ENCODE measurements at places on chromosomes 2 and 18.

GRCh38 chr2:135149251-135149650 lies 97.2 kb downstream of the RAB3GAP1 start:
- no peak for DNase-seq

- no peak for DNase-seq
Observed at GRCh38 chr2:3170792-3171455, 206.7 kb downstream of the EIPR1 start.

GRCh38 chr2:22290302-22290701 lies 1094.7 kb upstream of the KLHL29 start:
- no peak for DNase-seq

- DNase-seq, result no peak
Observed at GRCh38 chr2:30656079-30656478, 151.2 kb downstream of the CAPN13 start.

DNA sequence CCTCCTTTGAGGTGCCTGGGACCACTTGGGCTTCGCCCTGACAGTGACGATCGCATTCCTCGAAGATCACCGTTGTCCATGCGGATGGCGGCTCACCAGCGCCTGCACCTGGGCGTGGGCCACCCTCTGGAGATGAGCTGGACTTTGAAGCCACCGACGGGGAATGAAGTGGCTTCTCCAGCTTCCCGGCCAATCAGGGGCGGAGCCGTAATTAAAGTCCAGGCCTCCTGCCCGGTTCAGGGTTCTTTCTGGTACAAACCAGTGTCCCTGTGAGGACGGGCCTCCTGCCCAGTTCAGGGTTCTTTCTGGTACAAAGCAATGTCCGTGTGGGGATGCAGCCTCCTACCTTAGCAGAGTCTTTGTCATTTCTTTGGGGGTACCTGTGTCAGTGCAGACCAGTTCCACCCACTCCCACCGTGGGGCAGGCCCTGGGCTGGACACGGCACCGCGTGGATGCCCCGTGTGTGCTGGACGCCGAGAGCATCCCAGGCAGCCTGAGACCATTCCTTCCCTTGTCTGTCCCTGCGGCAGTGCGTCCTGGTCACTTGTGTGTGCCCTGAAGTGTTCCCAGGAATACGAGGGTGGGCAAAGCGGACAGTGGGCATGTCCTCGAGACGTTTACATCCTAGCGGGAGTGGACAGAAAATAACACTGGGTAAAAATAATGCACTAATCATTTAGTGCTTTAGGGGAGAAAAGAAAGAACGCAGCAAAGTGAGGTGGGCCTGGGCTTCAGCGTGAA lies 55.0 kb downstream of the KCNG2 start:
- no peak for DNase-seq

GRCh38 chr18:59892123-59892522 lies 7.7 kb upstream of the PMAIP1 start:
- DNase-seq, result no peak

DNA sequence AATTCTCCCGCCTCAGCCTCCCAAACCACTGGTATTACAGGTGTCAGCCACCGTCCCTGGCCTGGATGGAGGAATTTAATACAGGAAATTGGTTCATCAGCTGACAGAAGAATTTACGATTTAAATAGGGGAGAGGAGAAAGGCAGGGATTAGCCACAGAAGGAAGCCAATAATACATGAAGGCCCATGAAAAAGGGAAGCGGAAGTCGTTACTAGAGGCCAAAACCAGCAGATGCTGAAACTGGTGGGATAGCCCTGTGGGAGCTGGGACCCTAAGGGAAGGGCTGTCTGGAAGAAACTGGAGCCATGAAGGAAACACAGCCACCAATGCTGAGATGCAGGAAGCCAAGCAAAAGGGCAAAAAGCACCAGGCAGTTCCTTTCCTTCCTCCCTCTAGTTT lies 163.7 kb upstream of the RMP24 start:
- no peak for DNase-seq

GRCh38 chr2:226726546-226726945 lies 73.1 kb downstream of the IRS1 start:
- DNase-seq, result no peak

Measured in occipital lobe (tissue), 3 donors.